ENCODE measurements at places on chromosomes 2 and 18.

DNA sequence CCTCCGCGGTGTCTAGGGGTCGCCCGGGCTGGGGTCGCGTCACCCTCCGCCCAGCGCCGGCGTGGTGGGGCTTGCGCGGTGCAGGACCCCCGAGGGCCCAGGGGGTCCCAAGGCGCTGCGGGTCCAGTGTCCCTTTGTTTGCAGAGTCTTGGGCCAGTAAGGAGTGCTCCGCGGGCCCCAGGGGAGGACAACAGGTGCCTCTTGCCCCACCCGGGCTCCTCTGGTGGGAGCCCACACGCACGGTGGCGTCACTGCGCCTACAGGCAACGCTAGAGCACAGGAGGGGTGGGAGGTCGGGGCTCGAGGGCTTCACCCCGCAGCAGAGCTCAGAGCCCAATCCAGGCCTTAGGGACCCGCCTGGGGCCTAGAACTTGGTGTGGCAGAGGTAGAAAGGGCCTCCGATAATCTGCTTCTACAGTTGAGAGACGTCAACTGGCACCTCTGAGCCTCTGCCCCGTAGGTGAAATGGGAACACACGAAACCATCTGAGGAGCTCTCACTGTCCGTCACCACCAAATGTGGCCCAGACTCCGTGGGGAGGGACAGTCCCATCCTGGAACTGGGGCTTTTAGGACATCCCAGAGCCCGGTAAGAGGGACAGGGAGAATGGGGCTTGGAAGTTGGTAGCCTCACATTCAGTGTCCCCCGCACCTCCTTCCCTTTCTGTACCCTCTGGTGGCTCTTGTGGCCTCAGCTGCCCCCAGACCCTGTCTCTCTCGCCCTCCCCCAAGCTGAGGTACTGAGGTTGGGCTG is 1.4 kb downstream of the ARID5A start:
- peak; percentile 67 for DNase-seq

DNA sequence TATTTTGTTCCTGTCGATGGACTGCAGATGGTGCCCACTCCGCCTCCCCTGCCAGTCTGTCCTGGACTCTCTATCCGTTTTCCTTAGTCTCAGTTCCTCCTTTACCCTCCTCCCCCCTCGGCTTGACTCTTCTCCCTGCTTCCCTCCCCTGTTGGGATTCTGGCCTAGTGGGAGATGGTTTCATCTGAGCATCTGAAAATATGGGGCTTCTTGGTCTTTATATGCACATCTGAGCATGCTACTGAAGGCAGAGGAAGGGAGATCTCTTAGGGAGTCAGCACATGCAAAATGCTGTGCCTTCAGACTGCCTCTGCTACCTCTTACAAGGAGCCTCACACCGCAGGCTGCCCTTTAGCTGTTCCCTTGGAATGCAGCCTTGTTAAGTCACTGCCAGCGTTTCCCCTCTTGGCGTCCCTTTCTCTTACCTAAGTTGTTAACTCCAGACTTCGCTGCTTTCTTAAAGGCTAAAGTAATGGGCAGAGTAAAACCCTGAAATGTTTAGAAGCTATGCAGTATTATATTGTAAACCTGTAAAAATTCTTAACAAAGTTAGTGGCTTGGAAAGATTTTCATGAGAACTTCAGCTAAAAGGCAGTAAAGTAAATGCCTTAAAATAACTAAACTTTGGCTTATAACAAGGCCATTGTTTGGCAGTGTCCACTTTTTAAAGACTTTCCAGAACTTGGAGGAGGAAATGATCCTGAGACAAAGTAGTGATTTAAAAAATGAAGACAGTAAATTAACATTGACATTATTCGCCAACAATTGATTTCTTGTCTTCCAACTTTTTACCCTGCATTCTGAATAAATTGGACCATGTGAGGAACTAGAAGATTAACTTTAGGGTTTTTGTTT is 49.8 kb downstream of the LDLRAD4 start:
- DNase-seq, result no peak

- no peak for DNase-seq
Observed at GRCh38 chr18:69444221-69444620, 43.5 kb downstream of the DOK6 start.

DNA sequence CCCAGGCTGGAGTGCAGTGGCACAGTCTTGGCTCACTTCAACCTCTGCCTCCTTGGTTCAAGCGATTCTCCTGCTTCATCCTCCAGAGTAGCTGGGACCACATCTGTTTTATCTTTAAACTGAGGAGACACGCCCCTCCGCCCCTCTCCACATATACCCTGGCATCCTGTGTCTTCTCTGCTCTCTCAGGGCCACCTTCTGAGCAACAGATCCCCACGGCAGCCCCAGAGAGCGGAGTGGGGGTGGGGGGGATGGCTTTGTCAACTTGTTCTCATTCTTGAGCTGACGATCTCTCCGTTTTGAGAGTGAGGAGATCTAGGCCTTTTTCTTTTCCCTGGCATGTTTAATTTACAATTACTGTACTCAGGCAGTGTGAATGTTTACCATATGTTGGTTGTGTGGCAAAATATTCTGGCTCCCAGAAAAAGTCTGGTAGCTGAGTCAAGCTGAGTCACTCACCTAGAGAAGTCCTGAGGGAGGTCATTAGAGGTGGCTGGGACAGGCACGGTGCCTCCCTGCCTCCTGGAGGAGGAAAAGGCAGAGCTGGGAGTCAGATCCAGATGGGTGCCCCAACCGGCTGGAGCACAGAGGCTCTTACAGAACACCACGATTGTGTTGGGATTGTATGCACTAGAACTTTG is 19.5 kb upstream of the ID2 start:
- no peak for DNase-seq

DNA sequence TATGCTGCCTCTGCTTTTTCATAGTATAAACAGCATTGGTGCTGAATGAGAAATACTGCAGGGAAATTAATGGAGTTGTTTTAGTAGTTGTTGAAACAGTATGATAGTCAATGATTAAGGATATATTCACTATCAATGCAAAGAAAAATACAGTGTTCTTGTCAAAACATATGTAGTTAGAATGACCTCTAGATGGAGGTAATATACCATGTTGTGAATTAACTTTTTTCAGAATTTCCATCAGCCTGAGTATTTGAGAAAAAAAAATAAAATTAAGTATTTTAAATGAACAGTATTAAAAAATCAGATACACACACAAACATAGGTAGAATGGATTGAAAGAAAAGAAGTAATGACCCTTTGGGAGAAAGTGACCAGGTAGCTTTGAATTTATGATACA is 59.5 kb downstream of the RMDN2 start:
- no peak for DNase-seq

- no peak for DNase-seq
Observed at GRCh38 chr2:12051831-12052230, 305.4 kb downstream of the LPIN1 start.

DNA sequence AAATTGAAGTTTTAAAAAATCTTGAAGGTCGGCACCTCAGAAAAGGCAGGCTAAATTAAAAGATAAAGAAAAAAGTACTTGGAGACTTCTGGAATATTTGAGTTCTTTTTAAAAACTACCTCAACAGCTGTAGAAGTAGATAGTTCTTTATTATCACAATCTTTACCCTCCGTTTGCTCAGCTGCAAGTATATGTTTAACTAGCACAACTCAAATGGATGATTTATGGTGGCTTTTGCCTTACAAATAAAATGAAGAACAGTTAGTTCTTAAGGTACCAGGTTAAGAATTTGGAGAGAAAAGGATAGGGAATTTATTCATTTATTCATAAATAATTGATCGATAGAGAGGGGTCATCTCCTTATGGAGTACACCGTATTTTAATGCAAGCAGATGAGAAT is 237.6 kb upstream of the FOSL2 start:
- no peak for DNase-seq

DNA sequence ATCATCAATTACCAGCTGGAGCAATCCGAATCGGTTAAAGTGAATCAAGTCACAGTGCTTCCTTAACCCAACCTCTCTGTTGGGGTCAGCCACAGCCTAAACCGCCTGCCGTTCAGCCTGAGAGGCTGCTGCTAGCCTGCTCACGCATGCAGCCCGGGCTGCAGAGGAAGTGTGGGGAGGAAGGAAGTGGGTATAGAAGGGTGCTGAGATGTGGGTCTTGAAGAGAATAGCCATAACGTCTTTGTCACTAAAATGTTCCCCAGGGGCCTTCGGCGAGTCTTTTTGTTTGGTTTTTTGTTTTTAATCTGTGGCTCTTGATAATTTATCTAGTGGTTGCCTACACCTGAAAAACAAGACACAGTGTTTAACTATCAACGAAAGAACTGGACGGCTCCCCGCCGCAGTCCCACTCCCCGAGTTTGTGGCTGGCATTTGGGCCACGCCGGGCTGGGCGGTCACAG is 496 bp upstream of the ITGA4 start:
- DNase-seq, result peak; percentile 88

DNA sequence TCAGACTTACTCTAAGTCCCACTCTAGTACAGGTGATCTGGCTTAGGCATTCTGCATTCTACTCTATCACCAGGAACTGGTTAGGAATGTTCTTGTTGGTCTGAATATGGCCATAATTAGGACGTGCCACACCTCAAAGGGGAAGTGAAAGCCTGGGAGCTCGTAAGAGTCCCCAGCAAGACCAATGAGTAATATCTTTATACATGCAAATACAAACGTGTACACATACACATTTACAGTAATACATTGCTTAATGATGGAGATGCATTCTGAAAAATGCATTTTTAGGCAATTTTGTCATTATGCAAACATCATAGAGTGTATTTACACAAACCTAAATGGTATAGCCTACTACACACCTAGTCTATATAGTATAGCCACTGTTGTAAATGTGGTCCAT is 19.5 kb upstream of the ERCC3 start:
- DNase-seq, result no peak

GRCh38 chr2:182941919-182942318 is 75.5 kb upstream of the FRZB start:
- no peak for DNase-seq

- no peak for DNase-seq
Observed at GRCh38 chr2:22554453-22554852, 830.5 kb upstream of the KLHL29 start.

- DNase-seq, result no peak
Observed at GRCh38 chr18:32439241-32439640, 31.4 kb downstream of the GAREM1 start.

DNA sequence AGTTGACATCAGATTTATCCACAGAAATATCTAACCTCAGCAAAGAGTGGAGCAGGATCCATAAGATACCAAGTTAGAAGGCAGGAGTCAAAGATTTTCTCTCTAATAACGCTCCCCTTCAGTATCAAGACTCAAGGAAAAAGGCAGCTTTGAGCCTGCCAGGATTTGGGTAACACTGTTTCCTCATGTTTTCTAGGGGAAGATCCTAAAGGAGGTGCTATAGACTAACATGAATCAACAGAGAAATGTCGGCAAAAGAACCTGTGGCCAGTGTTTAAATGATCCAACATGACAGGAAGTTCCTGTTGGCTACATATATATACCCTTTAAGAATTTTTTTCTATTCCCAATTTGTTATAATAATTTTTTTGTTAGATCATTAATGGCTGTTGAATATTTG is 402.3 kb downstream of the TGIF1 start:
- DNase-seq, result no peak

DNA sequence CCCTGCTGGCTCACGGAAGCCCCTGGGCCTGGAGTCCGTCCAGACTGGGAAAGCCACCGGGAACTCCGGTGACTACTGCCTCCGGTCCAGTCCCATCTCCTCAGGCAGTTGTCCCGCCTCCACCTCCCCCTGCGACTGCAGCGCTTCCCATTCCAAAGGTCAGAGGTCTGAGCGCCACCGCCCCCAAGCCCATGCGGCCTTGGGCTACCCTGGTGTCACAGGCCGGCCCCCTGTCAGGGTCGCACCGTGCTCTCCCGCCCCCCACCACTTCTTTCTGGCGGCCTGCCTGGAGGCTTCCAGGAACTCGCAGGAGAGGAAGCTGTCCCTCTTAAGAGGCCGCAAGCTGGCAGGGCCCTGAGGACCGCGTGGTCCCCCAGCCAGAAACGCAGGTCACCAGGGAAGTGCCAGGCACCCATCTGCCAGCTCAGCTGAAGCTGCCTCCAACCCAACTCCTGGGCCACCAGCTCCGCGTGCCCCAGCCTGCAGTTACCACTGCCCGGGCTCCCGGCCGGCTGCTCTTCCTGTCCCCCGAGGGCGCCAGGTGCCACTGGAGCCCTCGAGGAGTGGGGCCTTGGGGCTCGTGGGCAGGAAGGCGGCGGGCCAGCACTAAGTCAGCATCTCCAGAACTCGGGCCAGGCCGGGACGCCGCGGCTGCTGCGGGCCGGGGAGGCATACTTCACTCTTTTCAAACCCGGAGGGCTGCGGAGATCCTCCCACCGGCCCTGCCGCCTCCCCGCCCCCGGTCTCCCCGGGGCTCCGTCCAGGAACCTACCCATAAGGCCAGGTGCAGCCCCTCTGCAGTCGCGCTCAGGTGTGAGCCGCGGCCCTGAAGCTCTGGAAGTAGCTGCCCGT is 83.3 kb upstream of the POMC start:
- DNase-seq, result no peak

DNA sequence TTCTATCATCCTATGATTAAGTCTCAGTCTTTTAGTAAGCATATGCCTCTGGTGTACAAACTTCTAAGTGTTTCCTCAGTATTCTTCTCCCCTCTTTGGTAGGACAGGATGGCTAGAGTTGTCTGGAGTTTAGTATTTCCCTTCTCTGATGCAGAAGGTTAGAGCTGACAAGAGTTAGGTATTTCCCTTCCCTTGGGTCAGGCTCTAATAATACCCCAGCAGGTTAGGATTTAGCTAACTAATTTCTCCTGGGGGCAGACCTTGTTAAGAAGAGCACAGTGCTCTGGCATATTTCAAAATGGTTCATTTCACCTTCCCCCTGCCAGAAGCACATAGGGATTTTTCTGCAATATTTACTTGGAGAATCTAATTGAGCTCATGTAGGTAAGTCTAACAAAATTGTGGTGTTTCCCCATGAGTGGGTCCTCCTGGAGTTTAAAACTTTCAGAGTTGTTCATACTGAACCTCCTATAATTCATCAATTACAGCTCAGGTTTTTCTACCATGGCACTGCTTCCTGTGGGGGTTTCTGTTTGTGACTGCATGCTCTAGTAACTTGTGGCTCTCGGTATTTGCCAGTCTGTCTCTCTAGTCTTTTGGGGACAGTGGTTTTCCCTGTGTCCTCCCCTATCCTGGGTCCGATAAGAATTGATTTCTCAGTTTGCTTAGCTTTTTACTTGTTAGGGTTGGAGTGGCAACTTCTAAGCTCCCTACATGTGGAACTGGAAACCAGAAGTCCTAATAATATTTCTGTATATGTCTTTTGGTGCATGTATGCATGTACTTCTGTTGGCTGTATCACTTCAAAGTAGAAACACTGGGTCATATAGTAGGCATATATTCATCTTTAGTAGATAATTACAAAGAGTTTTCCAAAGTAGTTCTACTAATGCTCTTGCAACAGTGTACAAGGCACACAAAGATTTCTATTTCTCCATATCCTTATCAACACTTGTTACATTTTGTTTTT is 77.7 kb downstream of the GDF7 start:
- no peak for DNase-seq

DNA sequence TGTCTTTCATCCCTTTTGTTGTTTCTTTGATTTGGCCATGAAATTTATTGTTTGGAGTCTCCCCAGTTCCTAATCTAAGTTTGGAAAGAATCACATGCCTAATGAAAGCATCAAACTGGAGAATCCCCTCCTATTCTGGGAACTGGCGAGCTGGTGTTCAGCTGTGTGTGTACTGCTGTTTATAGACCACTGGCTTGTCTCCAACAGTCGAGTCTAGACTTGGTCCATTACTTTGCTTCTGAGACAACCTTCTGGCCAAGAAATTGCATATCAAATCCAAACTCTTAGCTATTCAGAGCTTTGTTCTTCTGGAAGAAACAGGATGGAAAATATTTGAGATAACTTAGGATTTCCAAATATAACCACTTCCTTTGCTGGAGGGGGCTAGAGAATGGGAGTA is 111.5 kb upstream of the THSD7B start:
- DNase-seq, result no peak

- DNase-seq, result no peak
Observed at GRCh38 chr2:62221141-62221540, 25.2 kb downstream of the B3GNT2 start.

Measured in CD4-positive, alpha-beta T cell treated with Interleukin-17A for 1 hour (primary cell).